ENCODE measurements at places on chromosomes 3 and 15. TPM values are rescaled to one million over a fixed set of nuclear protein-coding genes. Genes with fewer than 3 reads are reported as not detected.

WDR93 gene
- not detected for total RNA-seq

GP9 gene
- total RNA-seq: not detected

GRCh38 chr15:75861750-75862402, 18.6 kb downstream of the UBE2Q2 start:
- no peak for DNase-seq

- no peak for DNase-seq
These were observed 638.1 kb upstream of the KCNMB2 start for GRCh38 chr3:177898185-177898584.

SNTN gene
- not detected for total RNA-seq

Measured in osteocyte (in vitro differentiated cells).